Stimulated activated CD4-positive, alpha-beta T cell treated with anti-CD3 and anti-CD28 coated beads, TNF-alpha, amount 100 ng/mL, for 1 hour (primary cell): ENCODE measurements at places on chromosomes 12 and 14.

DNA sequence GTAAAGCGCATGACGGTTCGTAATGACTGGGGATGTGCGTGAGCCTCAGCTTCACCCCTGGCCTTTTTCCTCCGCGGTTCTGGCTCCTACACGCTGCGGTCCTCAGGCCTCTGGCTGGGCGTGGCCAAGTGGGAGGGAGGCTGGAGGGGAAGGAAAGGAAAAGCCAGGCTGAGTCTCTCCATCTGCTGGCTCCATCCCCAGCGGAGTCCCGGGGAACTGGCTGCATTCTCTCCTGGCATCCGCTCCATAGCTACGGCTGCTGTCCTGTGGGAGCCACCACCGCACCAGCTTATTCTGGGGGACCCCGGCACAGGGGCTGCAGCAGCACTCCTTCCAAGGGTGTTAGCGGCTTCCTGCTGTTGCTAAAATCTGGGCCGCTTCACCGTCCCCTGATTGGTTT, 68.2 kb upstream of the SLC24A4 start:
- no peak for DNase-seq

DNA sequence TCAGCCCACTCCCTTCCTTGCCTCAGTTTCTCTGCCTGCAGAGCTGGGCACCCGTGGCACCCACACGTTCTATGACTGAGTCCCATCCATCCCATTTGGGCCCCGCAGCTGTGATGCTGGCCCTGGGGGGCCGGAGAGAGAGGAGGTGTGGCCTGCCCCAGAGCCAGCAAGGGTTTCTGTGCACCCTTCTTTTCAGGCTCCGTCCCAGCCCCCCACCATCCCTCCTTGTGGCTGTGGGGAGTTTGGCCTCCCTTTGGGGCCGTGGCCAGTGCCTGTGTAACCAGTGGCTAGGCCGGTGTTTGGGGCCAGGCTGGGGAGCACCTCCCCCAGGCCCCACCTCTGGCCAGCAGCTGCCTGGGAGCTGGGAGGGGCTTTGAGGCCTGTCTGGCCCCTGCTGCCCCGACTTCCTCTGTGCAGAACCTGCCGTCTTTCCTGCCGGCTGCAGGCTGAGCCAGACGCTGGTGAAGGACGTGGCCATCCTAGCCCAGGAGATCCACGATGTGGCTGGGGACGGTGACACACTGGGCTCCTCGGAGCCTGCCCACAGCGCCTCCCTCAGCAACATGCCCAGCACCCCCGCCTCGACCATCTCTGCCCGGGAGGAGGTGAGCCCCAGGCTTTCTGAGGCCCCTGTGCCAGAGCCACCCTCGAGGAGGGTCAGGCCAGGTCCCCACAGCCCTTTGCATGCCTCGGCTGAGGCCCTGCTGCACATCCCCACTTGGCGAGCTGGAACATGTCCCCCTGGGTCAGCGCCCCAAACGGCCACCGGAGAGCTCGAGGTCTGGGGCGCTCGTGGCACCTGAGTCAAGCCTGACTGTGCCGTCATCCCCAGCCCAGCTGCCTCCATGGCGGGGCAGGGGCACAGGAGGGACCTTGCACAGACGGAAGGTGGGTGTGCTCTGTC, 27.7 kb downstream of the CEP170B start:
- no peak for DNase-seq

DNA sequence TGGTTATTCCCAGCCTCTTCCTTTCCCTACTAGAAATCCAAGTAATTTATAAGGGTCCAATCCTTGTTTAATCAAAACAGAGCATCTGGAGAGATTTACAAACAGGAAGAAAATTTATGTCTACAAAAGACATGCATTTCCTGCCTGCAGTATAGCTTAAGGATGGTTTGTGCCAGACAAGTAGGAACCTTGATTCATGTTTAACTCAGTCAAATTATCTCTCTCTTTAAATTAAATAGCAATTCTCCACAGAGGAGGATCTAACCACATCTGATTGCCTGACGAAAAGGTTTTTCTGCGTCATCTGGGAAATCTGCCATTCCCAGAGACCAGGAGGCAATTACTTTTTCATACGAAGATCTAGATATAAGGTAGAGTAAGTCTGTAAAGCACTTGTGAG, 105.2 kb downstream of the ZFC3H1 start:
- no peak for DNase-seq

DNA sequence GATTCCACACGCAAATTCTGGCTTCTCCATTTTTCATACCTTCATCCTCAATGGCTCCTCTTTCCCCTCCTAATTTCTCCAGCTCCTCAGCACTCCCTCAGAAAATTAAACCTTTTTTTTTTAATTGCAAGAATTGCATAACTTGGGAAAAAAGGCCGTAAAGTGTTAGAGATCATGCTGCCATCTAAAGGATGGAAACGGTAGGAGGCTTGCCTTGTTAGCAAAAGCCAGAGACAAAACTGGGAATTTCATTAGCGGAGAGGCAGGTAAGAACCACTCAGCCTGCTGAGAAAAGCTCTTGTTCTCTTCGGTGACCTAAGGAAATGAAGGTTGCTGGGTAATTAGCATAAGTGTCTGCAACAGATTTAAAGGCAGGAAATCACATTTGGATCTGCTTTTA, 204.3 kb downstream of the AEBP2 start:
- DNase-seq: no peak

DNA sequence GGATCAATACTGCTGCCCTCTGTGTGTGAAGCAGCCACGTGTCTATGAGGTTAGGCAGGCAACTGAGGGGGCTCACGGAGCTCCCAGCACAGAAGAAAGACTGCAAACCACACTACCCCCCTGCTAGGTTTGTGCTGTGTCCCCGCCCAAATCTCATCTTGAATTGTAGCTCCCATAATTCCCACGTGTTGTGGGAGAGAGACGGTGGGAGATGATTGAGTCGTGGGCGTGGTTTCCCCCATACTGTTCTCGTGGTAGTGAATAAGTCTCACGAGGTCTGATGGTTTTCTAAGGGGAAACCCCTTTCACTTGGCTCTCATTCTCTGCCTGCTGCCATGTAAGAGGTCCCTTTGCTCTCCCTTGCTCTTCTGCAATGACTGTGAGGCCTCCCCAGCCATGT, 68.6 kb downstream of the ACTN1 start:
- DNase-seq: no peak

GRCh38 chr12:4280351-4281163, 7.0 kb downstream of the CCND2 start:
- DNase-seq: no peak

DNA sequence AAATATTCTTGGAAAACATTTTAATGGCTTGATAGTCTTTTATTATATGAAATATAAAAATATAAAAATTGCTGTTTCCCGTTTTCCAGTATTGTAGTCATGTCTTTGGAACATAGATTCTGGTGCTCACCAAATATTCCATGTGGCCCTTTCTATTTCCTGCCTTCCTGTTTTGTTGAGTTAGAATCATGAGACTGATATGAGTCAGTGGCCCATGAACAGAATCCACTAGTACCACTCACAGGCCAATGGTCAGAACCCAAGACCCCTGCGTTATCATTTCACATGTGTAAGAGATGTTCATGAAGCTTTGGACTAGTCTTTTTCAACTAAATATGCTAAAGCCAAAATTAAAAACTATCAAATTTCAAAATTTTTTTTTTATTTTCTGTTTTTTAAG, 56.9 kb downstream of the BICD1 start:
- DNase-seq: no peak

DNA sequence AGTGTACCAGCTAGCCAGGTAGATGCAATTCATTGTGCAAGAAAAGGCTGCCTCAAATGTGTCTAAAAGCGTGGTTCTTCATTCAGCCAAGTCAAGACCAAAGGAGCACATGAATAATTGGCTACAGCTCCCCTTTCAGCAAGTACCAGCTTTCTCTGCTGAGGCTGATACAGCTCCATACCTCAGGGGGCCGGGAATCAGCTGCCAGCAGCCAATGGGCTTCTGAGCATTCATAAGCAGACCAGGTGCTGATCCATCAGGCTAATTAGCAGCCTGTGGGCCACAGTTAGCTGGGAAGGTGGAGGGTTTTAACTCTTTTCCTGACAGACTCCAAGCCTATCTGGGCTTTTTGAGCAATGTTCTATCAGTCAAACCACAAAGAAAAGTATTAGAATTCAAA, 264.7 kb downstream of the APAF1 start:
- no peak for DNase-seq

GRCh38 chr14:101167428-101167827, 263.9 kb upstream of the RTL1 start:
- no peak for DNase-seq

DNA sequence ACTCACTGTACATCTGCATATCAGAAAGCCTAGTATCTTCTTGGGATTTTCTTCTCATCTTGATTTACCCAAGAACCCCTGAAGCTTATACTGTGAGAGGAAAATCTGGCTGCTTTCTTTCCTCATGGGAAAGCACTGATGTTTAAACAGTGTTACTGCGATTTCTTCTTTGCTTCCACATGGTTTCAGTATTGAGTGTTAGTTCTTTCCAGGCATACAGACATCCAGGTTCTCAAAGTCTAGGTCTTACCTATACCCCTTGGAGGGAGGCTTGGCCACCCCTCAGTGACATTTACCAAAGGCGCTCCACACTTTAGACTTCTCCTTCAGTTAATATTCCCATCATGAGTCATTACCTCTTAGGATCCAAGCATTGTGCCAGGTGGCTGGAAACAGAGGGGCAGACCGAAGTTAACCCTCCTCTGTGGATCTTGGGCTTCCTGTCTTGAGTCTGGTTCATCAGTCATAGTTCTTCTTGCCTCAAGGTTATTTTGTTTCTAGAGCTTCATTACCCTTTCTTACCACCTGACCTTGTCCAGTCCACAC, 79.1 kb downstream of the TMEM117 start:
- no peak for DNase-seq

DNA sequence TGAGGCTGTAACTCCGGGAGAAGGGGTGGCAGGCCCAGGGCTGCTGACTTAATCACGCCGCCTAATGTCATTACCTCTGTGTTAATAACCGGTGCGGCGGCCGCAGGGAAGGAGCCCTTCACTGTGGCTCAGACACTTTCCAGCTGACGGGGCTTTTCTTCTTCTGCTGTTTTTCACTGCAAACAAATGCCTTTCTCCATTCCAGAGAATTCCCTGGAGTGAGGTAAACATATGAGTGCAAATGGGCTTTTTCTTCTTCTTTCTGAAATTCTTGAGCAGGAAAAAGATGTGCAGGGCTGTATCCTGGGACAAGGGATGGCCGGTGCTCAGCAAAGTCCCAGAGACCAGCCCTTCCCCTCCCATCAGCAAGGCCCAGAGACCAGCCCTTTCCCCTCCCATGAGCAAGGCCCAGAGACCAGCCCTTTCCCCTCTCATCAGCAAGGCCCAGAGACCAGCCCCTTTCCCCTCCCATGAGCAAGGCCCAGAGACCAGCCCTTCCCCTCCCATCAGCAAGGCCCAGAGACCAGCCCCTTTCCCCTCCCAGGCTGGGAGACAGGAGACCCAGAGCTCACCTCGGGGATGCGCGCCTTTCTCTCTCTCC, 33.4 kb upstream of the FAM181A start:
- no peak for DNase-seq
